Heart right ventricle (tissue), 16 donors: ENCODE measurements at places on chromosomes 2 and 18. TPM values are rescaled to one million over a fixed set of nuclear protein-coding genes. Genes with fewer than 3 reads are reported as not detected.

Gene CAPN13
- not detected for polyA plus RNA-seq

Gene CNDP1
- polyA plus RNA-seq: 0.12 TPM

- DNase-seq: no peak
- H3K27ac ChIP-seq: no peak overlapping the region
- H3K4me1 ChIP-seq: no peaks in the 10 kb centered on the region
- H3K27me3 ChIP-seq: no peaks in the 10 kb centered on the region
Measured at GRCh38 chr2:81648370-81648769, 1343.8 kb upstream of the LRRTM1 start.

DNA sequence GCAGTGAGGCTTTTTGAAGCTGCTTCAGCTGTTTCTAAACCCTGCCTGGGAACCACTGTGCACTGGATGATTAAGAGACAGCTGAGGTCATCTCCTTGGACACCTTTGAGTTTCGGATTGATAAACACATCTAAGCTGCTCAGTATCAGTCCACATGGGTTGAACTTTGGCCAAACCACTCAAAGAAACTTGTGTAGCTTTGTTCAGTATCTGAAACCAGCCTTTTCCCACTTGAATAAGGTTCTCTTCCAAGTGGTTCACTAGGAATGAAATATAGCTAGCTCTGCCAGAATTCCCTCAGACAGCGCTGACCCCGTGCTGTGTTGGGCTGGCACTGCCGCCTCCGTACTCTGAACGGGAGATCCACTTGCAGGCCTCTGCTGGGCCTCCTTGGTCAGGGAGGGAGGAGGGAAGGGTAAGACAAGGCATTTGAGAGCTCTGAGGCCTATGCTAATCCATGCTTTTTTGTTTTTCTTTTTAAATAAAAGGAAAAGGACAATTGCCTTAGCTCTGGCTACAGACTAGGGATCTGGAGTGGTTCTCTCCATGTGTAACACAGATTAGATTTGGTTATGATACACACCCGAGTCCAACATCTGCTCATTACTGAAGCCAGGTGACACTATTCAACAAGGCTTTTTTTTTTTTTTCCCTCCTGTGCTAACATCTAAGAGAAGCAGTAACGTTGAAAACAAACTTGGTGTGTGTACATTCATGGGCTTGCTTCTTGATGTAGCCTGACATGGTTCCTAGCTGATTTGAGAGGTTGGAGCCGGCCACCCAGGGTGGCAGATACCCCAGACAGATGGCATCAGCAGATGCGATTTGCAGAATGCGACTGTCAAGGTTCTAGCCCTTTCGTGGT lies 67.7 kb downstream of the NCK2 start:
- no peak overlapping the region for H3K4me3 ChIP-seq
- peaks cover 26% of the 10 kb centered on the region for H3K4me1 ChIP-seq
- H3K36me3 ChIP-seq: no peaks in the 10 kb centered on the region
- DNase-seq: peak; percentile 40
- H3K27me3 ChIP-seq: no peaks in the 10 kb centered on the region

DNA sequence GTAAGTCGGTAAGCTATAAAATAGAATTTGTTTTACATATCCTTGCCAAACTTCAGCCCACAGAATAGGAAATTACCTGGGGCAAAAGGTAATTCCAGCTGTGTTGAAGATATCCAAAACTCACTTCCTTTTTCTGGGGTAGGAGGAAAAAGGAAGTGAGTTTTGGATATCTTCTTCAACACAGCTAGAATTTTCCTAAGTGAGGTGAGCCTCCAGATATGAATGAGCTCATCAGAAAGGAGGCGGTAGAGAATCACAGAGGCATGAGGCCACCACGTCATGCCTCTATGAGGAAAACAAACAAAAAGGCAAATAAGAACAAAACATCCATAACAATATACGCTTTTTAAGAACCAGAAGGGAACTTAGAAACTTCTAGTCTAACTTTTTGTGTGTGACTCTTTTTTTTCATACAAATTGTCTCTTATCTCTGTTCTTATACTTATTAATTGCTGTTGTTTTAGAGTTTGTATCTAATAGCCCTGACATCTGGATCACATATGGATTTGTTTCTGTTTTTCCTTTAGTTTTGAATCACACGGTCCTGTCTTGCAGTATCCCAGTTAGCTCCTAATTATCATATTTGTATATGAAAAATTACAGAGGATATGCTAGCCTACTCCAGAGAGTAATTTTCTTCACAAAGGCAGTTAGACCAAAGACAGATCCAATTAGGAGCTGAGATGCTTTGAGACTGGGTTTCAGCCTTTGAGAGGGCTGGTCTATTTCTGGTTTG lies 104.5 kb downstream of the RBM43 start:
- no peak overlapping the region for H3K27ac ChIP-seq
- H3K4me1 ChIP-seq: no peaks in the 10 kb centered on the region
- no peak overlapping the region for H3K4me3 ChIP-seq
- DNase-seq: no peak
- H3K27me3 ChIP-seq: no peaks in the 10 kb centered on the region

- no peaks in the 10 kb centered on the region for H3K36me3 ChIP-seq
- H3K27me3 ChIP-seq: peaks cover 67% of the 10 kb centered on the region
- H3K4me3 ChIP-seq: no peak overlapping the region
- no peak overlapping the region for H3K27ac ChIP-seq
- H3K4me1 ChIP-seq: no peaks in the 10 kb centered on the region
Measured at GRCh38 chr18:52342456-52342855, 2.5 kb downstream of the DCC start.
